SHP77 treated with DMSO at 0.1 percent for 48 hours (cell line): ENCODE measurements at places on chromosomes 1 and 21.

- no peak for DNase-seq
Observed at GRCh38 chr1:172147541-172147940, 272.9 kb upstream of the C1orf105 start.

DNA sequence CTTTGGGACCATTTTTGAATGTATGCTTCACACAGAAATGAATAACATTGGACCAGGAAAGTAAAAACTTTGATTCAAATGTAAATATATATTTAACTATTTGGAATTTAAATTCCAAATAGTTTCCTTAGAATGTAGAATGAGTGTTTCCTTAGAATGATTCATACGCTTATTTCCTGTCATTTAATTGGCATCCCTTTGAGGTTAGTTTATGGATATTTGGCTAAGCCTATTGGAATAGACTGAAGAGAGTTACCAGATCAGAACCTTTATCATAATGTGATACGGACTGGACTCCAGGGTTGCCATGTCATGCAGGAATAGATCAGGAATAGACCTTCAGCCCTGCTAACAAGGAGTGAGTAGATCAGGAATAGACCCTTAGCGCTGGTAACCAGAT lies 133.1 kb downstream of the TNNI3K start:
- no peak for DNase-seq

DNA sequence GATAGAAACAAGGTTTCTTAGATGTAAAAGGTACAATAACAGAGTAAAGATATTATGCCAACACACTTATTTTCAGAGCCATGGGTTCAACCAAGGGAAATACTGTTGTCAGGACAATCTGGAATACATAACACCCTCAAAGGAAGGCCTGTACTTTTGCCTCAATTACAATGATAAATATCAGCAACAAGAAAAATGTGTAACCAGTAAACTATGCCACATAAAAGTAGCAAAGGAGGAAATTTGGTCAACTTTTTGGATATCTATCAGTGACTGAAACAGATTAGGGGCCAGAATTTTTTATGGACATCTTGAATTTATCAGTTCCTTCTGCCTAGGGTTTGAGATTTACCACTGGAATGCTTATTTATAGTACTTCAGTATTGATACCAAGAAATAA lies 24.6 kb upstream of the RAP1GAP start:
- DNase-seq: no peak

- DNase-seq: no peak
Observed at GRCh38 chr21:45301521-45302081, 13.9 kb upstream of the POFUT2 start.

- no peak for DNase-seq
Observed at GRCh38 chr1:115822117-115822516, 18.8 kb downstream of the NHLH2 start.

GRCh38 chr1:150568594-150568966 lies 10.8 kb downstream of the MCL1 start:
- no peak for DNase-seq

GRCh38 chr1:58769809-58770320 lies 14.0 kb downstream of the JUN start:
- no peak for DNase-seq

DNA sequence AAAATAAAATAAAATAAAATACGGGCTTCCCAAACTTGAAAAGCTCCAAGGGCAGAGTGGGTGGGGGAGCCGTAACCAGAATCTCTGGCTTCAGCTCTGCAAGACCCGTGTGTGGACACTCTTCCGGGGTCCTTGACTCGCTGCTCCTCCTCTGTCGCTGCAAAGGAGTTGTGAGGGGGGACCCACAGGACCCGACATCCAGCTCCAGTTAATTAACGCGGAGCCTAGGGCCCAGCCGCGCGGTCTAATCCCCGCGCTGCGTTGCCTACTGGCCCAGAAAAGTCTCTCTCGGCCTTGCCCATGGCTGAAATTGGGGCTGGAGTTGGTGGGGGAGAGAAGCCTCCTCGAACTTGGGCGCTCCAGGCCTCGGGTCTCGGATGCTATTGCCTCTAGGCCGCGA lies 1.8 kb downstream of the LMX1A start:
- DNase-seq: no peak

GRCh38 chr1:239999170-239999569 lies 92.5 kb upstream of the FMN2 start:
- DNase-seq: peak; percentile 64

- DNase-seq: no peak
Observed at GRCh38 chr21:43930074-43930847, 65.2 kb downstream of the AGPAT3 start.

DNA sequence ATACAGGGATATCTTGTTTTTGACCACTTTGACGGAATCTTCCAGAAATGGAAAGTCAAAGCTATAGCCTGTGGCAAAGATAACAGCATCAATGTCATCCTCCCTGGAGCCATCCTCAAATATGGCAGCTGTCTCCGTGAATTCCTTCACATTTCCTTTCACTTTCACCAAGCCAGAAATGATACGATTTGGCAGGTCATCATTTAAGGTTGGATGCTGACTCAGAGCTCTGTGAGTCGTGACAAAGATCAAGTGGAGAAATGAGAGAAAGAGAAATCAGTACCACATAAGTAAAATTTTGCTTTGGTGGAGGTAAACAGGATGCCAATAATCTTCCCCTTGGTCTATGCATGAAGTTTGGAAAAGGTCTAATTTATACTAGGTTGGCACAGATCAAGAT lies 23.9 kb downstream of the FMO5 start:
- no peak for DNase-seq

DNA sequence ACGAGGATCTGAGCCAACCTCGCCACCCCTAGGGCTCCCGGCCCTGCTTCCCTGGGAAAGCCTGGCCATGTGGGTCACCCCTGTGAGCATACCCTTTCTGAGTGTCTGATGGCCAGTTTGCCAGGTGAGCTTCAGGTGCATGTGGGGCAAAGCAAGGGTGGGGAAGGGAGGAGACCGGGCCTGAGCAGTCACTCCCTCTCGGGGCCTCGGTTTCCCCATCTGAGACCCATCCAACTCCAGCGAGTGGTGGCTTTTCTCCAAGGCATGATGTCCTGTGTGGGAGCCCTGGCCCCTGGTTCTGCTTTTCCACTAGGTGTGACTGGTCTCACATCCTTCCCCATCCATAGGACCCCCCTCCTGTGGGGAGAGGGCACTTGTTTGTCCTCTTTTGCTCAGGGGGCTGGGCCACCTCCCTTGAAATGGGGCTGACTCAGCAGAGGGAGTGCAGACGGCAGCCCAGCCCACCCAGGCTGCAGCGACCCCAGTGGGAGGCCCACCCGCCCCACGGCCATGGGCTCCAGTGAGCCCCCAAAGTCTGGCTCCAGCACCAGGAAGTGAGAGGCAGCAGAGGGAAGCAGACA lies 1.7 kb upstream of the WNT9A start:
- DNase-seq: no peak

DNA sequence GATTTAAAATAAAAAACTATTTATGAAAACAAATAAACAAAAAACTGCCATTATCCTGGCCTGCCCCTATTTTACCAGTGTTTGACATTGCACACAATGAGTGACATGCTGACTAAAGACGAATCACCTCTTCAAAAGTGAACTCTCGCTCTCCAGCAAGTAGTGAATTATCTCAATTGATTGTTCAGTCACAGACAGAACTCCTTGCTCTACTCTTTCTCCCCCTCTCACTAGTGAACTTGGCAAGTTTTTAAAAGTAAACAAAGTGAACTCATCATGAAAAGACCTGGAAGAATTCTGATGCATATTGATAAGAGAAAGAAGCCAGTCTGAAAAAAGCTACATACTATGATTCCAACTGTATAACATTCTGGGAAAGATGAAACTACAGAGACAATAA lies 4.7 kb upstream of the C1orf52 start:
- no peak for DNase-seq

GRCh38 chr1:204574865-204575163 lies 58.6 kb downstream of the MDM4 start:
- DNase-seq: no peak
